ENCODE measurements at places on chromosomes 6 and 20.

- no peak overlapping the region for H3K4me3 ChIP-seq
- DNase-seq: no peak
- no peak overlapping the region for H3K27ac ChIP-seq
- no peaks in the 10 kb centered on the region for H3K4me1 ChIP-seq
- H3K36me3 ChIP-seq: no peaks in the 10 kb centered on the region
Observed at GRCh38 chr6:136782021-136782770, 10.1 kb downstream of the MAP3K5 start.

- H3K4me3 ChIP-seq: no peak overlapping the region
- H3K27ac ChIP-seq: no peak overlapping the region
- peaks cover 48% of the 10 kb centered on the region for H3K36me3 ChIP-seq
- H3K27me3 ChIP-seq: no peaks in the 10 kb centered on the region
- no peaks in the 10 kb centered on the region for H3K4me1 ChIP-seq
Observed at GRCh38 chr6:30700340-30700739, 9.6 kb upstream of the NRM start.

DNA sequence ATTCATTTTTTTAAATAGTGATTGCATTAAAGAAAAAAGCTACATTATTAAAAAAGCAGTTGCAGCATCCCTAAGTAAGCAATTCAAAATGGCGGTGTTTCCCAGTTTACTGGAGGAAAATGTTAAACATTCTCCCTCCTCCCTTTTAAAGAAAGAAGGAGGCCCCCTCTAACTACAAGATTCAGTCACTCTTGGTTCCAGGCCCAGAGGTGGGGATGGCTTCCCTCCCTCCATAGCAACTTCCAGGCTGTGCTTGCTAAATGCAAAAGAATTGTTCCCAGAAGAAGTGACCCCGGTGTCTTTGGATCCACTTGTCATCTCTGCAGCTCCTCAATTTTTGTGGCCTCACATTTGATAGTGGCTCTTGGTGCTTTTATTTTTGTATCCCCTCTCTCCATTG is 165.9 kb downstream of the SOBP start:
- peak overlapping the region; percentile 41 for H3K27ac ChIP-seq
- H3K4me1 ChIP-seq: peaks cover 33% of the 10 kb centered on the region
- no peak overlapping the region for H3K4me3 ChIP-seq
- H3K27me3 ChIP-seq: no peaks in the 10 kb centered on the region
- H3K36me3 ChIP-seq: peaks cover 16% of the 10 kb centered on the region
- DNase-seq: peak; percentile 79

DNA sequence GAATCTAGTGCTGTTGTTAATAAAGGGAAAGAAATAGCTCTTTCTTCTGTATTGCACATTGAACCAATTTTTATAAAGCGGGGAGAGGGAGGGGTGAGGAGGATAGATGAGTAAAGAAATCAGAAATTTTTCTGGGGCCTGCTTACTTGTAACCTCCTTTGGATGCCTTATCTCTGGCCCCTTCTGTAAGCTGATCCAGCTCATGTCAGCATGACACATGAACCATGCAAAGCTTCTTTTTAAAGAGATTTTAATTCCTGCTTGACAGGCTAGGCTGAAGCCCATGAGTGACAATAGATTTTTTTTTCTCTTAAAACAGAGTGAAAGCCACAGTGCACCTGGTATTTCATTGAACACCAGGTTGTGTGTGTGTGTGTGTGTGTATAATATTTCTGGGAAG is 325.3 kb downstream of the PRL start:
- no peaks in the 10 kb centered on the region for H3K4me1 ChIP-seq
- H3K4me3 ChIP-seq: no peak overlapping the region
- H3K36me3 ChIP-seq: no peaks in the 10 kb centered on the region
- no peaks in the 10 kb centered on the region for H3K27me3 ChIP-seq

- peaks cover 26% of the 10 kb centered on the region for H3K4me1 ChIP-seq
- no peaks in the 10 kb centered on the region for H3K27me3 ChIP-seq
- H3K36me3 ChIP-seq: peaks cover 29% of the 10 kb centered on the region
- H3K27ac ChIP-seq: peak overlapping the region; percentile 58
- peak; percentile 62 for DNase-seq
- no peak overlapping the region for H3K4me3 ChIP-seq
Observed at GRCh38 chr20:58690396-58691135, 2.0 kb upstream of the NPEPL1 start.

- no peaks in the 10 kb centered on the region for H3K27me3 ChIP-seq
- H3K4me1 ChIP-seq: no peaks in the 10 kb centered on the region
- no peak overlapping the region for H3K27ac ChIP-seq
- H3K36me3 ChIP-seq: no peaks in the 10 kb centered on the region
- DNase-seq: no peak
- H3K4me3 ChIP-seq: no peak overlapping the region
Observed at GRCh38 chr20:16955462-16955861, 207.3 kb downstream of the OTOR start.

- no peaks in the 10 kb centered on the region for H3K27me3 ChIP-seq
- DNase-seq: no peak
- H3K4me1 ChIP-seq: no peaks in the 10 kb centered on the region
- H3K36me3 ChIP-seq: peaks cover 11% of the 10 kb centered on the region
- H3K4me3 ChIP-seq: no peak overlapping the region
- H3K27ac ChIP-seq: no peak overlapping the region
Observed at GRCh38 chr20:38985603-38986170, 23.5 kb downstream of the DHX35 start.

DNA sequence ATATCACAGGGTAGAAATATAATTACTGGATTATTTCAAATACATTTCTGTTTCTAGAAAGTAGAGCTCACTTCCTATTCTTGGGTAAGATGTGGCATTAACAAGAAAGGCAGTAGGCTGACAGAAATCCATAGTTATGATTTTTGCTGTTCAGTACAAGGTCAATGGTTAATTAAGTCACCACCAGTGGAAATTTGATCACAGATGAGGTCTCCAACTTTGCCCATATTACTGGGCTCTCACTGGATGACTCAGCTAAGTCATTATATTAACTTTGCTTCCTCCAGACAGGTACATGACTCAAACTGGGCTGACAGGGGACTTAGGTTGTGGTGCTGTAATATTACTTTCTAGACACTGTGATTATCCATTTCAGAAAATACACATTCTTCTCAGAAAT is 212.4 kb downstream of the GRIK2 start:
- H3K36me3 ChIP-seq: no peaks in the 10 kb centered on the region
- no peak overlapping the region for H3K4me3 ChIP-seq
- no peaks in the 10 kb centered on the region for H3K4me1 ChIP-seq
- H3K27ac ChIP-seq: no peak overlapping the region
- no peak for DNase-seq

DNA sequence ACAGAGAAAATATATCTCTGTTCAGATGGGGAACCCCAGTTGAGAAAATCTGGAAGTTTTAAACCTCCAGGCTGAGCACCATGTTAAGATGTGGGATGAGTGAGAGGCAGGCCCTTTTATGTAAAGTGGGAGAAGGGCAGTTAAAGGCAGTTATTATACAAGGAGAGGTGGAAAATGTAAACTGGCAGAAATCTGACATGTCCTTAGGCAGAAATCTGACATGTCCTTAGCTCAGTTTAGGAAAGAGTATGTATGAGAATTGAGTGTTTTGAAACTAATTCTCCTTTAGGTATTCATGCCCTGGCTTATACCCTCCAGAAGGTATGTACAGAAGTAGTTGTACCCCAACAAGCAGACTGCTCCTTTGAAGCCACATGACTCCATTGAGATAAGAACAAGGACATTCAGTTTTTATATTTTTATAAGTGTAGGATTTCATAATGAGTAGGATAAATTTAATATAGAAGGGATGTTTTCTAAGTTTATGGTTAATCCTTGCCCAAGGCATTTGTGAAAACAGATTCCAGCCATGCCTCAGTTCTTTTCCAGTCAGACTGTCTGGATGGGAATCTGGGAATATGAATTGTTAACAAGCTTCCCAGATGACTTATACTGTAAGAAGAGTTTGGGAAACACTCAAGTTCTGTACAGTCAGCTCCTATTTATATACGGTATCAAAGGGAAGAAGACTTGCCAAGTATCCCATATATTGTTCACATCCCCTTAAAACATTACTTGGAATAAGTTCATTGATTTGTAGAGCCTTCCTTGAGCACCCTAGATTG is 87.7 kb downstream of the SCAND1 start:
- H3K4me1 ChIP-seq: no peaks in the 10 kb centered on the region
- H3K4me3 ChIP-seq: no peak overlapping the region
- H3K27me3 ChIP-seq: no peaks in the 10 kb centered on the region
- H3K27ac ChIP-seq: no peak overlapping the region
- no peak for DNase-seq

GRCh38 chr6:137316626-137317025 is 97.4 kb upstream of the IFNGR1 start:
- no peak overlapping the region for H3K4me3 ChIP-seq
- no peak for DNase-seq
- H3K4me1 ChIP-seq: no peaks in the 10 kb centered on the region
- no peaks in the 10 kb centered on the region for H3K36me3 ChIP-seq

DNA sequence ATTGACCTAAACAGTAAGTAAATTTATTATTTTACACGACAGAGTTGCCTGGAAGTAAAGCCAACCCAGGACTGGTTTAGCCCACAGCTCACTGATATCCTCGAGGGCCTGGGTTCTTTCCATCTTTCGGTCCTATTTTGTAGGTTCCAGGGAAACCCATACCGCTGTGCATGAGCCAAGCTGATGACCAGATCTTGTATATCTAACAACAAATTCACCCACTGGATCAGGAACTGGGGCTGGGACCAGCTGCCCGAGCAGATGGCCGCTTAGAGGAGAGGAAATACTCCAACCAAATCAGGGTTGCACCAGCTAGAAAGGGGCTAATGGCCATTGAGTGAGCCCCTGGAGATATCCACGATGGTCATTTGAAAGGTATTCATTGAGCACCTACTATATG is 139.2 kb downstream of the BACH2 start:
- H3K4me1 ChIP-seq: peaks cover 13% of the 10 kb centered on the region
- H3K27me3 ChIP-seq: no peaks in the 10 kb centered on the region
- H3K4me3 ChIP-seq: no peak overlapping the region
- no peak overlapping the region for H3K27ac ChIP-seq
- DNase-seq: no peak
- no peaks in the 10 kb centered on the region for H3K36me3 ChIP-seq

DNA sequence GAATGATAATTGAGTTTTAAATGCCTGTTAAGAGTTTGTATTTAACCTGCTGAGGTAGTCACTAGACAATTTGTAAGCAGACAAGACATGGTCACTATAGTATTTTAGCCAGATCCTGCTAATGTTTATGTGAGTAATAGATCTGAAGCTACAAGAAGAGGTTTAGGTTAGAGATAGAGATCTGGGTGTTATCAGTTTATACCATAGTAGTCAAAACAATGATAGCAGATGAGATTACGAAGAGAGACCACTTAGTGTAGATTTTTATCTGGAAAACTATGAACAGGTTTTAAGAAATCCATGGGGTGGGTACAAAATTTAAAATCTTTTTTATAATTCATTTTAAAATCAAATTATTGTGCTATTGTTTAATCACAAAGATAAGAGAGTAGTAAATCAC is 47.5 kb downstream of the PHIP start:
- H3K4me1 ChIP-seq: no peaks in the 10 kb centered on the region
- DNase-seq: no peak
- H3K4me3 ChIP-seq: no peak overlapping the region
- no peaks in the 10 kb centered on the region for H3K27me3 ChIP-seq

DNA sequence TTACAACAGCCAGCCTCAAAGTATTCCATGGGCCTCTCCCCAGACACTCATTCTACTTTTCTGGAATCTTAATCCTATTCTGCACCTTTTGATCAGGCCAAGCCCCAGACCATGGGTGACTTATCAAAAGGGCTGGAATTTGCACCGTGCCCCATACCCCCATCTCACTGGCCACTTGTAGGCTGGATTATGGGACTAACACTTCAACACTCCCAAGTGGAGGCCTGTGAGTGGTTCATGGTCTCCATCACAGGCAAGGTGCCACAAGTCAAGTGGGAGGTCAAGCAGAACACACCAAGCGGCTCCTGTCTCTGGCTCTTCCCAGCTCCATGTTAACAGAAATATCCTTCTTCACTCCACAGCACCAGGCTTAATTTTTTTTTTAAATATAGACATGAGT is 212.3 kb upstream of the HEY2 start:
- no peak overlapping the region for H3K27ac ChIP-seq
- peaks cover 4% of the 10 kb centered on the region for H3K27me3 ChIP-seq
- no peak for DNase-seq
- H3K4me1 ChIP-seq: peaks cover 9% of the 10 kb centered on the region
- H3K36me3 ChIP-seq: no peaks in the 10 kb centered on the region
- no peak overlapping the region for H3K4me3 ChIP-seq

GRCh38 chr20:43404878-43405277 is 52.8 kb upstream of the SRSF6 start:
- no peak overlapping the region for H3K27ac ChIP-seq
- no peaks in the 10 kb centered on the region for H3K4me1 ChIP-seq
- DNase-seq: no peak
- no peaks in the 10 kb centered on the region for H3K27me3 ChIP-seq
- no peak overlapping the region for H3K4me3 ChIP-seq

DNA sequence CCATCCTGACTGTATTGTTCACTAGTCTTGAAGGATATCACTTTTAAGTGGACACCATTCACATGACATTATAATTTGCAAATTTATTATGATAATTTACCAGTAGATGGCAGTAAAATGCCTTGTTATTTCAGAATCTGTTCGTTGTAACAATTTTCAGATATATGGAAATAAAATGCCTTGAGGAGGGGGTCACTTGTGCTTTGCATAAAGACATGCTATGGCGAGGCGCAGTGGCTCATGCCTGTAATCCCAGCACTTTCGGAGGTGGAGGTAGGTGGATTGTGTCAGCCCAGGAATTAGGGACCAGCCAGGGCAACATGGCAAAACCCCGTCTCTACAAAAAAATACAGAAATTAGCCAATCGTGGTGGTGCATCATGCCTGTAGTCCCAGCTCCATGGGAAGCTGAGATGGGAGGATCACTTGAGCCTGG is 9.0 kb upstream of the NCOA6 start:
- H3K4me3 ChIP-seq: no peak overlapping the region
- no peak overlapping the region for H3K27ac ChIP-seq
- DNase-seq: no peak
- H3K27me3 ChIP-seq: no peaks in the 10 kb centered on the region
